Thyroid gland (tissue), 4 donors: ENCODE measurements at places on chromosomes 5 and 9.

DNA sequence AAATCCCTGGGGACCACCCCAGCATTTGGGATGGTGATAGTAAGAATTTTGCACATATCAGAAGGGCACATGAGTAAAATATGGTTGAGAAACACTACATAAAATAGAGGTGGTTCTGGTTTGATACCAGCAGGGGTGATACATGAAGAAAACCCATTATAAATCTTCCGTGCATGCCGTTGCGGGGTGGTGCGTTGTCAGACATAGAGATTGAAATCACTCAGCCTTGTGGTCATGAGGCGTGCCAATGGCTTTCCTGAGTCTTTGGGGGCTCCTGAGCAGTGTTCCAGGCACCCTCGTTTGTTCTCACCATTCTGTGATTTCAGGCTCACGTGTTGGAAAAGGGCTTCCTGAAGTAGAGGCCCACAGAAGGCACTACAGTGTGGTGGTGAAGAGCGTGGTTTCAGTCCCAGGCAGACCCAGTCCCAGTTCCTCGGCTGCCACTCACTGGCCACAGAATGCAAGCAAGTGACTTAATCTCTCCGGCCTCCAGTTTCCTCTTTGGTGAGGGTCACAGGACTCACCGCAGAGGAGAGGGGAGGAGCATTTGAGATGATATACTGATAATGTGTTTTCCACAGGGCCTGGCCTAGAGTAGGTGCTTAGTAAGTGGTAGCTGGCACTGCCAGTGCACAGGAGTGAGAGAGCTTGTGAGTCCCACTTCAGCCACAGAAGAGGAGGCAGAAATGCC lies 20.5 kb upstream of the GLRX start:
- no peaks in the 10 kb centered on the region for H3K36me3 ChIP-seq
- no peaks in the 10 kb centered on the region for H3K27me3 ChIP-seq
- peaks cover 16% of the 10 kb centered on the region for H3K4me1 ChIP-seq
- DNase-seq: peak; percentile 49
- peak overlapping the region; percentile 59 for H3K27ac ChIP-seq

DNA sequence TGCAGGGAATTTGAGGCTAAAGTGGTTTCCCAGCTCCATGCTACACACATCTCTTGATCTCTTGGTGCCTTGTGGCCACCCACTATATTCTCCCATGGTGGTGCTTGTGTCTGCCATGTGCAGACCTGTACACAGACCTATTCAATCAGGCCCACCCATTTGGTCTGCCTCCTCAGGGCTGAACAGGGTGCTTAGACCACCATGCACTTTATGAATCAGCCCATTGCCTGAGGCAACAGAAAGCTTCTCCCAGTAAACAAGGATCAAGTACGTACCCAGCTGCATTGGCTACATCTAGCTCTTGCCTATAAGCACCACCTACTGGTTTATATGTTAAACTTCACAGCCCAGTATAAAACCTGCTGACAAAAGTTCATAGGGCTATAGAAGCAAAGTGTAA lies 664.3 kb upstream of the EDIL3 start:
- H3K27me3 ChIP-seq: no peaks in the 10 kb centered on the region
- DNase-seq: no peak
- no peak overlapping the region for H3K4me3 ChIP-seq
- no peaks in the 10 kb centered on the region for H3K4me1 ChIP-seq

DNA sequence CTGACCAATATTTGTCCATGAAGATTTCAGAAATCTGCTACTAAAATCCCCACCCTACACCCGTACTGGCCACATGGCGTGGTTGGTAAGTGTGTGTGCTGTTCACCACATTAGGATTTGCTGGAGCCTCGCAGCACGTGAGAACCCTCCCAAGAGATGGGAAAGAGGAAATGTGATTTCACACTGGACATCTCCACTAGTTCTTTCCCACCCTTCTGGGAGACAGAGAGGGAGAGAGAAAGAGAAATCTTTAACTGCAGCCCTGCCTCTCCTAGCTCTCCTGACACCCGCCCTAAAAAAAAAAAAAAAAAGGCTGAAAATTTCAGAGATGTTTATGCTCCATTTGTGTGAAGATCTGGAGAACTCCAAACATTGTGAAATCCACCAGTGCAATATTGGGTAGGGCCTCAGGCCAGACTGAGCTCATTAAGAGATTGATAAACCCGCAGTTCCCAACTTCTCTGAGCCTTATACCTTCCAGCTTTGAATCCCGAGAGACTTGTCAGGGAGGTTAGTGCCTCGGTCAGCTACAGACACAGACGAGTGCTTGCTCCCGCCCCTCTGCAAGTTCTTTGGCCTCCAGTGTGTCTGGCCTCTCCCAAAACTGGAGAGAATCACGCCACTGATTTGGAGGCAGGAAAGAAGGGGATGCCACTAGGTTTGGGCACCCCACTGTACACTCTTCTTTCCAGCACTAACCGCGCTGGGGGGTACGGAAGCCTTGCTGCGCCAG lies 1.9 kb downstream of the SPRY4 start:
- no peaks in the 10 kb centered on the region for H3K36me3 ChIP-seq
- peak overlapping the region; percentile 53 for H3K4me3 ChIP-seq
- H3K27ac ChIP-seq: peak overlapping the region; percentile 88
- peaks cover 35% of the 10 kb centered on the region for H3K4me1 ChIP-seq

DNA sequence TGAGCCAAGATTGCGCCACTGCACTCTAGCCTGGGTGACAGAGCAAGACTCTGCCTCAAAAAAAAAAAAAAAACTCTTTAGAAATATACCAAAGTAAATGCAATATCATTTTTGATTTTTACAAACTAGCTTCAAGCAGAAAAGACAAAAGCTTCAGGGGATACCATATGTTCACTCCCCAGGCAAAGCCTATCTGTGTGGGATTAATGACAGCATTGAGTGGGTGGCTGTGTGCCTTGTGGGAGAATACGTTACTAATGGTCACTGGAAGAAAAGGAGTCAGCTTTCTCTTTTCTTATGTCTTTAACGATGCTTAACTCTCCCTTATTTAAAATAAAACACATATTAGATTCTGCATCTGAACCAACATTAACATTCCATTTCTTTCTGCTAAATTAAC lies 1.9 kb downstream of the PCA3 start:
- H3K4me3 ChIP-seq: no peak overlapping the region
- no peaks in the 10 kb centered on the region for H3K36me3 ChIP-seq
- H3K27ac ChIP-seq: no peak overlapping the region
- no peak for DNase-seq

DNA sequence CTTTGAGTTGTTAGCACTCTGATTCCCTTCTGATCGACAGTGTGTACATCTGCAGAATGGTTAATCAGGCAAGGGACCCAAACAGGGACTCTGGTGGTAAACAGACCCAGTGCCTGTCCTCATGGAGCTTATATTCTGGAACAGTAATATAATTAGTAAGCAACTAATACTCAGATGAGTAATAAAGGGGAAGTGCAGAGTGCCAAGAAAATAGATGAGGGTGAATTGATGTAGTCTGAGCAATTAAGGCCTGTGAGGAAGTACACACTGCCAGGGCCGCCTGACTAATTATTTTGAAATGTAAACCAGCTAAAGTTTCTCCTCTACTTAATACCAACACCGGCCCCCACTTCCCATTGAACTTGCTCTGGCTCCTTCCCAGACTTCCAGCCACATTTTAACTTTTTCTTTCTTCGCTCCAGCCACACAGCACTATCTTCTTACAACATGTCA lies 4.2 kb downstream of the DHX29 start:
- peaks cover 3% of the 10 kb centered on the region for H3K36me3 ChIP-seq
- peak; percentile 5 for DNase-seq
- H3K27me3 ChIP-seq: no peaks in the 10 kb centered on the region
- peaks cover 35% of the 10 kb centered on the region for H3K4me1 ChIP-seq
- no peak overlapping the region for H3K4me3 ChIP-seq

DNA sequence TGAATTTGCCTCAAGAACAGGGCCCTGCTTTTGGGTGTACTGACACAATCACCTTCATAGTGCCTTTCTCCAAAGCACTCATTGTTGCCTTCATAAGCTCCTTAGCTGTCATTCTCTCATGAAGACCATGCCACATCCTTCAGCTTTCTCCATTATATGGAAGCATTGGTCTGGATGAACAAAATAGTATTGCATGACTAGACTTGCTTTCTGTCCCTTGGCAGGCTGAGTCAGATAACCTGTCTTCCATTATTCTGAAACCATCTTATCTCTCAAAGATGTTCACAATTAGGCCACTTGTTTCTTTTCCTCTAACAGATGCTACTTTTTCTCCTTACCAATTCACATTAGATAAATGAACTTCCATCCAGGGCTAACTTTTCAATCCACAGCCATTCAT lies 297.9 kb downstream of the IRX1 start:
- no peaks in the 10 kb centered on the region for H3K36me3 ChIP-seq
- peaks cover 7% of the 10 kb centered on the region for H3K4me1 ChIP-seq
- DNase-seq: no peak
- H3K27me3 ChIP-seq: no peaks in the 10 kb centered on the region

- H3K4me3 ChIP-seq: no peak overlapping the region
- no peaks in the 10 kb centered on the region for H3K27me3 ChIP-seq
- DNase-seq: no peak
These were observed 43.6 kb downstream of the CCDC192 start for GRCh38 chr5:127746756-127747155.

DNA sequence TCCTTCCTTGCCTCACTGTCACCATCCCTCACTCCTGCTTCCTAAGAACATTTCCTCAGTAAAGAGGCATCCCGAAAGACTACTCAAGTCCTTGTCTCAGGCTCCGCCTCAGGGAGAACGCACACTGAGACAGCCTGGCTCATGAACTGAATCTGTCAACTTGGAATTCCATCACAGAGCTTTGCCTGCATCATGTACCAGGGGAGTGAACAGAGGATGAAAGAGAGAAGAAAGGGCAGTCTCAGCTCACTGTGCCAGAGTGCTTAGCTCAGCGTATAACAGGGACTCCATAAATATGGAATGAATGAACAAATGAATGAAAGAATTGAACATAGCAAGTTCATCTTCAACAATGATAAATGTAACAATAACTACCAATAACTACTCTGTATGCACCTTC lies 68.7 kb upstream of the SLC1A3 start:
- no peaks in the 10 kb centered on the region for H3K36me3 ChIP-seq
- no peaks in the 10 kb centered on the region for H3K4me1 ChIP-seq
- H3K4me3 ChIP-seq: no peak overlapping the region

GRCh38 chr9:126156898-126157297 lies 169.7 kb upstream of the MVB12B start:
- no peak overlapping the region for H3K27ac ChIP-seq
- no peaks in the 10 kb centered on the region for H3K36me3 ChIP-seq
- H3K4me1 ChIP-seq: no peaks in the 10 kb centered on the region
- H3K27me3 ChIP-seq: no peaks in the 10 kb centered on the region
- no peak for DNase-seq

- no peaks in the 10 kb centered on the region for H3K36me3 ChIP-seq
- H3K27me3 ChIP-seq: no peaks in the 10 kb centered on the region
- H3K4me1 ChIP-seq: no peaks in the 10 kb centered on the region
- no peak overlapping the region for H3K4me3 ChIP-seq
- DNase-seq: no peak
These were observed 34.8 kb upstream of the RAPGEF1 start for GRCh38 chr9:131774636-131775035.

DNA sequence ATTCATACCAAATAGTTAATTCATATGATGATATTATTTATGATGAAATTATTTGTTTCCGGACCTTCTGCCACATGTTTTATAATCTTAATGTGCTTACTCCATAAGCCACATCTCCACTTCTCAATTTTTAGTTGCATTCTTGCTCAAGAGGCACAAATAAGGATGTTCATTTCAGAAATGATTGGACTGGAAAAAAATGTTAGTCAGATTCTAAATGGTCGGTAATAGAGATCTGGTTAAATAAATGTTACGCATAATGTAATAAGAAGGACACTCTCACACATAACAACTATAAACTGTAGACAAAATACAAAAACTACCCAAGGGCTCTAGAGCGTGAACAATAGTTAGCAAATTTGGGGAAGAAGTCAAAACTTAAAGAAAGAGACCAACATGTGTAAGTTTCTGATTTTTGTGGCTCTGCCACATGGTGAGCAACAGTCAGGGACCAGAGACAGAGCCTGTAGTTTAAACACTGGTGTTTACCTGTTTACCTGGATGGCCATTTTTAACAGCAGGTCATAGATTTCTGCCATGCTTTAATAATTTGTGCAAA lies 554.3 kb upstream of the CLINT1 start:
- H3K4me3 ChIP-seq: no peak overlapping the region
- no peaks in the 10 kb centered on the region for H3K27me3 ChIP-seq
- no peak overlapping the region for H3K27ac ChIP-seq
- H3K4me1 ChIP-seq: no peaks in the 10 kb centered on the region
- no peak for DNase-seq
- no peaks in the 10 kb centered on the region for H3K36me3 ChIP-seq

DNA sequence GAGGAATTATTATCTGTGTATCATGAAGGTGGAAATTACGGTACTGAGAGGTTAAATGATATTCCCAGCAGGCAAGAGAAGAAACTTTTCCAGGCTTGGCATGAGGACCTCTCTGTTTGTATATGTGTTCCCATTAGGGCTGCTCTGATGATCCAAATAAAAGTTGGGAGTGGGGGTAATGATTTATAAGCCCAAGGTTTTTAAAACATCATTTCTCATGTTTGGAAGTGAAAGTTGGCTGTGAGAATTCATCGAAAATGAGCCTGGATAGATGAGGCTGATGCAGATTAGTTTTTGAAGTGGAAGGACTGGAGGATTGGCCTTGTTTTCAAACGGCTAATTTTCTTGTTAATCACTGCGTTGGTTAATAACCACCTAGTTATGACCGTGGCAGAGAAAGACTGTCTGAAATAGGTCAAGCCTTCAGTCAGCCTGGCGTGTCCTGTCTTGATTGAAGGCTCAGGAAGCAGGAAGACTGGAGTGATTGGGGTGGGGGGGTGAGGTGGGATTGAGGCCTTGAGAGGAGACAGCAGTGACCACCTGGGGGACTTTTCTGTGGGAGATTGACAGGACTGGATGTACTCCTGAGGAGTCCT lies 391.0 kb upstream of the WWC1 start:
- no peaks in the 10 kb centered on the region for H3K4me1 ChIP-seq
- no peak overlapping the region for H3K27ac ChIP-seq
- no peaks in the 10 kb centered on the region for H3K27me3 ChIP-seq
- no peak for DNase-seq
- no peak overlapping the region for H3K4me3 ChIP-seq

DNA sequence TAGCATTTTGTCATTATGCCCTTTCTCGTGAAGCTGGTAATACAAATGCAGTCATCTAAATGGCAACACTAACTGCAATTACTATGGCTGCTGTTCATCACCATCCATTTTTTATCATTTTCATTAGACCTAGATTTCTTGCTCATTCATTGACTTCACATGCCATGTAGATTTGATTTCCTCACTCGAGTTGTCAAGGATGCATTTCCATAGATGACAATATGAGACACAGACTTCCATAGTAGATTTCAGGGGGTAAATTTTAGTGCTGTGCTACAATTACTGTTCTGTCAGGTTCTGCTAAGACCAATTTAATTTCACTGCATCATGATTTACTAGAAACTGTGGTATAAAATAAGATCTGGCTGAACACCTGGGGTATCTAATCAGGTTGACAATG lies 589.2 kb downstream of the SEMA5A start:
- H3K27me3 ChIP-seq: no peaks in the 10 kb centered on the region
- no peak for DNase-seq
- H3K27ac ChIP-seq: no peak overlapping the region

DNA sequence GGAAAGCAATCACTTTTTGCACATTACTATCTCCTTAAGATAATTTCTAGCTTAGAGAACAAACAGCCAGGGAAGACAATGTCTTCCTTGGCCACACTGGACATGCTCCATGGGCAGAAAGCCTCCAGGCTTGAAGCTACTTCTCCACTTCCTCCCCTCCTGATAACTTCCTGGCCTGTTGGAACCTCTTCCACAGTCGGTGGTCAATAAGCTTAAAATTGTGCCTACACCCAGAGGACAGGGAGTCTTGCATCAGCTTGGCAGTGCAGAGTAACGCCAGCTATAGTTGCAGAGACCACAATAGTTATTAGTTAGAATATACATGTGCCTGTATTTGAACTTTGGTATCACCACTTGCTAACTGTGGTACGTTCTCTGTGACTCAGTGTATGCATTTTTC lies 58.1 kb upstream of the ABCA1 start:
- no peaks in the 10 kb centered on the region for H3K27me3 ChIP-seq
- no peak overlapping the region for H3K4me3 ChIP-seq
- peaks cover 18% of the 10 kb centered on the region for H3K4me1 ChIP-seq
- DNase-seq: no peak
